ENCODE measurements at places on chromosomes 3 and 15.

DNA sequence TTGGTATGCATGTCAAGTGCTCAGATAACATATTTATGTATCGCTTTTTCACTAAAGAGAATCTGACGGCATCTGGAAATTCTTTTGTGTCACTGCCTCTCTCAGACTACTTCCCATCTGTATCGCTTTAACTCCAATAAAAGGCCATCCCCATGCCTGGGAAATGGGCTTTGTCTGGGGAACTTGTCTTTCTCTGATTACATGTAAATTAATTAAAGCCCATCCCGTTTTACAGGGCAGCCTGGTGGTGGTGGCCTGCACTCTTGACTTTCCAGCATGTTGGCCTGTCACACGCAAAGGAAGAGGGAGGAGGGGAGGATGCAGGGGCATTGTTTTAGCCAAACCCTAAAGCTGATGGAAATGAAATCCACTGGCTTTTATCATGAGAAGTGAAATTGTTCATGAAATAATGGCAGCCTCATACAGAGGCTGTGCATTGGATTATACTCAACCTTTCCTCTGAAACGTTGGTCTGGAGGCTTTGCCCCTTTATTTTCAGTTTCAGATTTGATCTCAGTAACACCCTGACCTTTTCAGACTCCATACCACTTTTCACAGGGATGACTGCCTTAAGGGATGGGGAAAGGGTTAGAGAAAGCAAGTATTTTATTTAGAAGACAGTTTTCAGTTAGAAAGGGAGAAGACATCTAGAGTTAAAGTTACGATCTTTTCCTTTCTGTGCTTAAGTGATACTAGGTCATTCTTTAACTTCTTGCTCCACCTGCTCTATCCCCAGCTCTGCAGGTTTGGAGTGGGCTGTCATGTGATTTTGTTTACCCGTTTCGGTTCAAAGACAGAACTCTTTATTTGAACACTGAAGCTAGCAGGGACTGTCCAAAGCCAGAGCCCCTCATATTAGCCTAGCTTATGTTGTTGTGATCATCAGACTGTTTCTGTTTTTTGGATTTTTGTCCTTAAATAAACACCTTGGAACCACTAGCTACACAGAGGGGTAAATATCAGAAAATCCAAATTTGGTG is 94.6 kb upstream of the CTDSPL start:
- DNase-seq: no peak

DNA sequence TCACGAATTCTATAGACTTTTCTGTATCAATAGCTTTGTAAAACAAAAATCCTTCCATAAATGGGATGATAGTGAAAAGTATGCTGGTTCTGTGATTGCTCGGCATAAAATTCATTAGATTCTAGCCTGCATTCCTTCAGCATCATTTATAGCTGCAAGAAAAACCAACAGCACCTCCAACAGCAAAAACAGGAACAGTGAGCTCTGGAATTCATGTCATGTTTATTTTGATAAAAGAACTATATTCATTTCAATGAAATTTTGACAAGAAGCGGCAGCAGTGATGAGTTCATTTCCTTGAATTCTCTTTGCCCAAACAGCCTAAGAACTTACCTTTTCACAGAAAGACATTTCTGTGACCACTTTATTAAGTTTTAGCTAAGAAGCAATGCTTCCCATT is 515.2 kb upstream of the CCDC54 start:
- DNase-seq: no peak

DNA sequence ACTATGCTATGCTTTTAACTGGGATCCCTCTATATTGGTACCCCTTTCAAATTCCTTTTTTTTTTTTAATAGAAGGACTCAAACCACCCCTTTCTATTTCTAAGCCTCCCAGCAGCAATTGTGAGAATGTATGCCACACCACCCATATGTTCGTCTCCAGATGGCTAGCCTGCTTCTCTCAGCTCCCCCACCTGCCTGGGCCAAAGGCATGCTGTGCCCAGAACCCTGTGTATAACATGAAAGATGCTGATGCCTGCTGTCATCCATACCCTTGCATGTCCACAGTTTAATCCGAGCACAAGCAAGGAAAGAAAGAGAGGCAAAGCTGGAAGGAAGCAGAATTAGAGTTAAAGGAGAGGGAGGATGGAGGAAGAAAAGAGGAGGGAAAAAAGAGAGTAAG is 159.5 kb upstream of the CNTN6 start:
- DNase-seq: no peak

GRCh38 chr3:78634316-78634715 is 1133.5 kb downstream of the ROBO1 start:
- DNase-seq: no peak

GRCh38 chr3:64031540-64032508 is 8.5 kb upstream of the PSMD6 start:
- DNase-seq: no peak

DNA sequence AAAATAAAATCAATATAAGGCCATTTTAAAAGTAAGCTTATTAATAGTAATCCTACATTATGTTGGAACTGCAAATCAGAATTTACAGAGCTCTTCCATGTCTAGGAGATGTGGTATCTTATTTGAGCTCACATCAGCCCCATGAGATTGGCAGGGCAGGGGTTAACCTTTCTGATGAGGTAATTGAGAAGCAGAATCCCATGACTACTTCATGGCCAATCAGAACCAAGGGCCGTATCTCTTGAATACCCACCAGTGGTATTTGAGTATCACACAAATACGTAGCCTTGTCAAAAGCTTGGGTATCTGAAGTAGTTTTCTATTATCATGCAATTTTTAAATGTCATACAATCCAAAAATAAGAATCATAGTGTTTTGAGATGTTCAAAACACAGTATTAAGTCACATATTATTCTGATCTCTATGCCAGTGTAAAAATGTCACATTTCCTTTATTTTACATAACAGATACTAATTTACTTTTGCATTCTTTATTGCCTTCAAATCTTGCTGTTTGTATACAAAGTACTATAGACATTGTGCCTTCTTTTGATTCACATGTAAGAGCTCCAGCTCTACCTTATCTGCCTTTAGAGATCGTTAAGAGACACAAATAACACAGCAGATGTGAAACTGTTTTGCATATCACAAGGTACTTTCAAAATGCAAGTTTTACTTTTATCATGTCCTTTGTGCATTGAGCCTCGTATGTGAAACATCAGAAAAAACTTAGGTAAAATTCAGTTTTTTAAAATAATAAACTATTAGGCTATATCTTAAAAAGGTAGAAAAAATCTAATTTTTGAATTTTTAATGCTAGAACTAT is 251.7 kb upstream of the GOLGA6L4 start:
- DNase-seq: no peak

- no peak for DNase-seq
Measured at GRCh38 chr15:75366163-75366562, 2.2 kb downstream of the MAN2C1 start.

- DNase-seq: no peak
Measured at GRCh38 chr3:87621667-87622066, 345.3 kb upstream of the POU1F1 start.

- no peak for DNase-seq
Measured at GRCh38 chr3:140284372-140284771, 349.4 kb downstream of the CLSTN2 start.

DNA sequence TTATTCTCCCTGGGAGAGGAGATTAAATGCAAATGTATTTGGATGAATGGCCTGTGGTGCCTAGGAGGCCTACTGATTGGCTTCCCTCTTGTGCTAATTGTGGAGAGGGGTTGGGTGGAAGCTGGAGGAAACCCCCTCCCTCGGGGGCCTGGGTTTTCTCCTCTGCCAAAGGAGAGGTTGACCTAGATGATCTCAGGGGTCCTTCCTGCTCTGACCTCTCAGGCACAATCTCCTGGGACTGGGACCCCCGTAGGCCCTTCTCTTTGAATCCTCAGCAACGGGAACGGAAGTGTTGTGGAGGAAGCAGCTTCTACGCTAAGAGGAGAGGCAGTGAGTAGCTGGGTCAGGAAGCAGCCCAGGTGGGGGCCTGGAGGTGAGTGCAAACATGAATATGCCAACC is 40.5 kb upstream of the MAGEF1 start:
- no peak for DNase-seq

DNA sequence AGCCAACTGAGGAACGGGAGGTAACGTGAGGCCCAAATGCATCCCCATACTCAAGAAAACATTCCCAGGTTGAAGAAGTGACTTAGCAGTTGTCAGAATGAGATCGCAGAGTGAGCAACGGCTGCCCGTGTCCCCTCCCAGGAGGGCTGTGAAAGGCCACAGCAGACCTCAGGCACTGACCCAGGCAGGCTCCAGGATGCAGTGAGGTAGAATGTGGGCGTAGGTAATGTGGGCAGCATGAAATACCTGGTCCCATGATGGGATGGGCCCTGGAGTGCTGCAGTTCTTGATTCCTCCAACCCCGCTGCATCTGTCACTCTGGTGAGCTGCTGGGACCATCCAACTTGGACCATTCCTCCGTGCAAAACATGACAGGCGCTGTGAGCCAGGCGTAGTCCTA is 74.8 kb downstream of the NSMCE3 start:
- no peak for DNase-seq

DNA sequence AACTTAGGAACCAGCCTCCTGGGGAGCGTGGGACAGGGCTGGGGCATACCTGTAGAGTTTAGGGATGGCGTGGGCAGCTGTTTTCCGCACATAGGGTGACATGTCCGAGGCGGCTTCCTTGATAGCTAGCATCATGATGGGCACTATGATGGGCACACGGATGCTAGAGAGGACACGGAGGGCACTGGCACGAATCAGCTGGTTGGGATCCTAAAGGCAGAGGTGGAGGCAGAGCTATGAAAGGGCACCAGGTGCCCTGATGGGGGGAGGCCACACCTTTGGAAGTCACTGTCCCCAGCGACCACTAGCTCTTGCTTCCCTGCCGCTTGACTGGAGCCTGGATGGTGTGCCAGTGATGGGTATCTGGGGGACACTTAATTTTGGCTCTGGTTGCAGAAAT is 28.3 kb downstream of the AP3B2 start:
- DNase-seq: no peak

DNA sequence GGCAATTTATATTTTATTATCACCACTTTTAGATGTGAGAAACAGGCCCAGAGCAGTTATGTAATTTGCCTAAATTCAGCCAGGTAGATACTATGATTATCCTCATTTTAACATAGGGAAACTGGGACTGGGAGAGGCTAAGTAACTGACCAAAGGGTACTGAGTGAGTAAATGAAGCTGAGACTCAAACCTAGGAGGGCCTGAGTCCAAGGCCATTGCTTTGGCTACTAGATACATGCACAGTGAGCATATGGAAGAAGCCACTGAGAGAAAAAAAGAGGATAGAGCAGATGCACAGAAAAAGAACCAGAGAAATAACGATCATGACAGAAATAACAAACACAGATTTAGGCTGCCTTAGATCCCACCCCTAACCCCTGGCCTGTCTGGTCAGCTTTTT is 33.6 kb downstream of the USF3 start:
- DNase-seq: no peak

GRCh38 chr3:27643355-27643754 is 78.8 kb downstream of the EOMES start:
- DNase-seq: no peak

- DNase-seq: no peak
Measured at GRCh38 chr3:87461443-87461842, 185.1 kb upstream of the POU1F1 start.

GRCh38 chr3:106263011-106263410 is 394.2 kb upstream of the CBLB start:
- no peak for DNase-seq

DNA sequence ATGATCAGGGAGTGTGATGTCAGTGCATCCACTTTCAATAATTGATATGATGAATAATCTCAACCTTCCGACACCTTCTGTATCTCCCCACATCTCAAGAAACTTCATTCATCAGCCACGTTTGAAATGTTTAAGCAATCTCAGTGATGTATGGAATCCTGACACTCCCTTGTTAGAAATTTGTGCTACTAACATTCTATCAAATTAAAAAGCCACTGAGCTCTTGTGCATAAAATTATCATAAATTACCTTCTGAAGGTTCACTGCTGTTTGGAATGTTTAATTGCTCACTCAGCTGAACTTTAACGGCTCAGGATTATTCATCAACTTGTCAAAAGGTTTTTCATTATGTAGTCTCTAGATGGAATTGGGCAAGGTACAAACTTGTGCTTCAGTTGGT is 108.4 kb upstream of the DPH6 start:
- DNase-seq: no peak

GRCh38 chr3:8458711-8459110 is 42.9 kb upstream of the LMCD1 start:
- no peak for DNase-seq

GRCh38 chr3:189529889-189530471 is 101.2 kb upstream of the TP63 start:
- no peak for DNase-seq

DNA sequence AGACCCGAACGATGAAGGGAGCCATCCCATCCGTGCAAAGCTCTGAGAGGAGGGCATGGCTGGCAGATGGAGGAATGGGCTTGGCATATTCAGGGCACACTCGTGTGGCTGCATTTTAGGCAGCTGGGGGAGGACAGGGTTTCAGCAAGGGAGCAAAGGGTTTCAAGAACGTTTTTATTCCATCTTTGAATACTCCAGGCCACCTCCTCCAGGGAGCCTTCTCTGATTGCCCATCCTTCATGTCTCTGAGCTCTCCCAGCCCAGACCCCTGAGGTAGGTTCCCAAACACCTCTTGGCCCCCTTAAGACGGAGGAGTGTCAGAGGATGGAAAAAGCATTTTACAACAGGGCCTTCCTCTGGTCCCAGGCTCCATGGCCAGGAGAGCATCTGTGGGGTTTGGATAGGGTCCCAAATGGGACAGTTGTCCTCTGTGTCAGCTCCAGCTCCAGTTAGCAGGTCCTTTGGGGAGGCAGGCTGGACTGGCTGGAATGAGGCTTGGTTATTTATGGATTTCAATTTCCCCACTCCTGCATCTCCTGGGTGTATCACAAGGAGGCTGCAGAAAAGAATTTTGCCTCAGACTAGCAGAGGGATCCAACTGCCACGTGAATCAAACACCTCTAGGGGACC is 17.7 kb upstream of the SLC6A1 start:
- no peak for DNase-seq

- no peak for DNase-seq
Measured at GRCh38 chr3:38579551-38580449, 69.7 kb downstream of the SCN5A start.

DNA sequence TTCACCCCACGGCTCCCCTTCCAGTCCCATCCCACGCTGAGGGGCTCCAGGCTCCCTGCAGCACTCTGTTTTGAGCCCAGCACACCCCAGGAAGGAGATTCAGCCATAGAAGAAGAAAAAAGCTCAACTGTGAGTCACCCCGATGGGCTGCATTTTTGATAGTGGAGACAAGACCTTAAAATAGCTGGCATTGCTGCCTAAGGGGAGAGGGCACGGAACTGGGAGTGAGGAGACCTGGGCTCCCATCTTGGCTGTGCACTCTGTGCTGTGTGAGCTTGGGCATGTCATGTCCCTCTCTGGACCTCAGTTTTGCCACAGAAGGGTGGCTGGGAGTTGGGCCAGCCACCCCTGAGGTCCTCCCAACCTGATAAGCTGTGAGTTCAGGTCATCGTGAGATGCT is 57.2 kb upstream of the SMAD6 start:
- no peak for DNase-seq

- no peak for DNase-seq
Measured at GRCh38 chr3:184669578-184669977, 42.3 kb downstream of the MAGEF1 start.

GRCh38 chr3:162945626-162946025 is 1449.0 kb downstream of the OTOL1 start:
- DNase-seq: no peak

GRCh38 chr15:72230197-72231065 is 559 bp downstream of the PKM start:
- DNase-seq: peak; percentile 39

- no peak for DNase-seq
Measured at GRCh38 chr3:162525771-162526170, 1029.2 kb downstream of the OTOL1 start.

- no peak for DNase-seq
Measured at GRCh38 chr3:43055393-43055792, 50.5 kb downstream of the POMGNT2 start.

All from NT2/D1 (cell line).